WTC11 (cell line): ENCODE measurements at places on chromosomes 13 and 19.

DNA sequence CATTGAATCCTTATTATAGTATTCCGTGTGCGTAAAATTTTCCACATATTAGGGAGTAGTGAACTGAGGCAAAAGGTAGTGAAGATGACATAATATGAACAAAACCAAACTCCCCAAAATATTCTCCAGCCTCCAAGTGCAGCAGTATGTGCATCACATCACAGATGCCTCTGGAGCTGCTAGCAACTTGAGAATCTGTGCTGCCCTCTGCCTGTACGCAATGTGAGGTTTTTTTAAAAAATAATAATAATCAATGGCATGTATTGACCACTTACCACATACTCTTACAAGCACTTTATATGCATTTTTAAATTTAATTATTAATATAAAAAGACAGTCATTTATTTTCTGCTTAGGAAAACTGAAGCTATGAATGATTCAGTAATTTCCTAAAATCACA is 583.0 kb upstream of the SPRY2 start:
- DNase-seq: peak; percentile 12

DNA sequence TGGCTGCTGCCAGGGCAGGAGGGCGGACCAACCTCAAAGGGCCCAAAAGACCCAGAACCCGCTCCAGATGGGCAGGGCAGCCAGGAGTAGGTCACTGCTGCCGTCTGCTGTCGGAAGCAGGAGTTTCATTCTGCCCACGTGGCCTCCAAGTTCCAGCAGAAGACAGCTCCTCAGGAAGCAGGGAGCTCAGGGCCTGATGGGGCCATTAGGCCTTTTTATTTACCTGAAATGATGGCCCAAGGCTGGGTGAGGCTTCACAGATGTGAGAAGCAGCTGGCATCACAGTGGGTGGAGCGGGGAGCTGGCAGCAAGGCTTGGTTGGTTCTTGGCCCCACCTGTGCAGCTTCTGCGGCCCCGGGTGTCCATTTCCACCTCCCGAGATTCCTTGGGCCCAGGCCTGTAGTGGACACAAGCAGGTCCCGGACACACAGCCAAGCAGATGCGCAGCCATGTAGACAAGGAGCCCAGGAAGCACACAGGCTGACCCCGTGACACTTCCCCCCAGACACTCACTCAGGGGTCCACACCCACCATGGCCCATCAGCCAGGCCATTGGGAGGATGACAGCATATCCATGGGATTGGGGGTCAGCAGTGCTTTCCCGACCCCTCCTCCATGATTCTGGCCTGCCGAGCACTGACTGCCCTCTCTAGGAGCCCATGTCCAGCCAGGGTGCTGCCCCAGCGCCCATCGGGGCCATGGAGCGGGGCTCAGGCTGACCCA is 26.4 kb downstream of the C13orf46 start:
- peak; percentile 30 for DNase-seq

DNA sequence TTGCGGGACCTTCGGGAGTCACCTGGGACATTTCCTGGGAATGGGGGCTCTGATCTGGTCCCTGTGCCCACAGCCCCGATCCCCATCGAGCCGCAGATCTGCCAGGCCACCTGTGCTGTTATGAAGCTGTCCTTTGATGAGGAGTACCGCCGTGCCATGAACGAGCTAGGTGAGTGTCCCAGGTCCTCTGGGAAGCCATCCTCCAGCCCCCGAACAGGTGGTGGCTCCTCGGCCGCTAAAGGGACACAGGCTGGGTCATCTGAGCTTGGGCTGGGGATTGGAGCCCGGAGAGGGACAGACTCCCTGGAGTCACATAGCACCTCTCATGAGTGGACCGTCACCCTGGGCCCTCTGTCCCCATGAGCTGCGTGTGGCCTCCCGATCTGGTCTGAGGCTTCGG is 8.0 kb downstream of the APC2 start:
- DNase-seq: no peak

GRCh38 chr19:15297416-15298224 is 34.7 kb downstream of the BRD4 start:
- DNase-seq: peak; percentile 33

DNA sequence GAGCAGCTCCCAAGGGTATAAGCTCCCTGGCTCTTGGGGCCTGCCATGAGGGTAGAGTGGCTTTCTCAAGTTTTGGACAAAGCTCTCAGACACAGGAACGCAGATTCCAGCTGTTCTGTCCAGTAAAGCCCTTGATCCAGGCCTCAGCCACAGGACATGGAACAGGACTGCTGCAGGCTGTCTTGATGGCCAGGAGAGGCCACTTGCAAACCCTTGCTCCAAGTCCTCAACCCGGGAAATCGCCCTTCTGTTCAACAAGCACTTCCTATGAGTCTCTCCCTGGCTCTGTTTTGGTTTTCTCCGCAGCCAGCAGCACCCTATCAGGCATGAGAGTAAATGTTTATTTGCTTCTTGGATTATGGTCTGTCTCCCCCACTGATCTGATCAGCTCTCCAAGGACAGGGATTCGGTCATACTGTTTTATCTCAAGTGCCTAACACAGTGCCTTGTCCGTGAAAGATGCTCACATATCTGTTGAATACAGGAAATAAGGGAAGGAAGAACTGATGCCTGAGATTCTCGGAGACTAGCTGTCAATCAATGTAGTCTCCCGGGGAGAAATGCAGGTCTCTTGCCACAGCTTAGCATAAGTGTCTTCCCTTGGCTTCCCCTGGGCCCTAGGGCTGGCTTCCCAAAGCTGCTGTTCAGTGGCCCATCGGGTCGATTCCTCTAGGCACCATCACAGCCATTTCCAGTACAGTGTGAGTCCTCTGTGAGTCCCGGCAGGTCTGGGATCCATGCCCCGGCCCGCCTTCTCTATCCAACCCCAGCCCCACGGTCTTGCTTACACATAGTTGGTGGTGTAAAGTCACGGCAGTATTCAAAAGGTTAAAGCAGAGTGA is 90.8 kb downstream of the TSHZ3 start:
- no peak for DNase-seq

DNA sequence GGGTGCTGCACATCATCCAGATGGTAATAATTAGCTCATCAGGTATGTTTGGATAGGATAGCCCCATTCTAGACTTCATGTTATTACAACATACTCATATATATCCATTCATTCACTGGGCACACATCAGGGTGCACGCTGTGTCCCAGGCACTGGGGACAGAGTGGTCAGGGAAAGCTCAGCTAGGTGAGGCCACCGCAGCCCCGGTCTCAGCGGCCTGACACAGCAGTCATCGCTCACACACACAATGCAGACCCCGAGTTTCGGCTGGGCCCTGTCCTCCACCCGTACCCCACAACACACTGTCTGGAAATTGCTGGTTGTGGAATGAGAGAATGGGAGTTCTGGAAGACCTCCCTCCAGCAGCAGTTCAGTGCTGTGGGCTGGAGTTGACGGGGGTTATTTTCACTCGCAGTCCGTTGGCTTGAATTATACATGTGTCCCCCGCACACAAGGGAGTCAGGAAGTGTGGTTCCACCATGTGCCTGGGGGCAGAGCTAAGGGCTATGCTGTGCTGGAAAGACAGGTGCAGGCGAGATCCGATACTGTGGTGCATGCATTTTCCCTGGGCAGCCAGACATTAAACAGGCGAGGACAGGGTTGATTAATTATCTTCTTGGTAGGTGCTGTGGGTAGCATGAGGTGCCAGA is 257.6 kb downstream of the TEX29 start:
- no peak for DNase-seq
